ENCODE measurements at places on chromosomes 2 and 18.

GRCh38 chr2:176536439-176537133 is 267.3 kb downstream of the MTX2 start:
- no peak for DNase-seq

DNA sequence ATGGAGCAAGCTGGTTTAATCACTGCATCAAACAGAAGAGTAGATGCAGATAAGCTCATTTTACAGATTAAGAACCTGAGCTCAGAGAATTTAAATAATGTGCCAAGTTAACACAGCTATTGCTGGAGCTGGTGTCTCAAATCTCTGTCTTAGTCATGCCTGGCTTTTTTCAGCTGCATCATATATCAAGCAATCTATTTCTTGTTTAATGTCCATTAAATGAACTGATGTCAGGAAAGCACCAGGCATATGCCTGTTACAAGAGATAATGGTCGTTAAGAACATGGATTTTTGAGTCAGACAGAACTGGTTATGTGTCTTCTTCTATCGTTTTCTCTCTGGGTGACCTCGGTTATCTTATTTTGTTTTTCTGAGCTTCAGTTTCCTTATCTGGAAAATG is 59.8 kb upstream of the AQP4 start:
- no peak for DNase-seq

DNA sequence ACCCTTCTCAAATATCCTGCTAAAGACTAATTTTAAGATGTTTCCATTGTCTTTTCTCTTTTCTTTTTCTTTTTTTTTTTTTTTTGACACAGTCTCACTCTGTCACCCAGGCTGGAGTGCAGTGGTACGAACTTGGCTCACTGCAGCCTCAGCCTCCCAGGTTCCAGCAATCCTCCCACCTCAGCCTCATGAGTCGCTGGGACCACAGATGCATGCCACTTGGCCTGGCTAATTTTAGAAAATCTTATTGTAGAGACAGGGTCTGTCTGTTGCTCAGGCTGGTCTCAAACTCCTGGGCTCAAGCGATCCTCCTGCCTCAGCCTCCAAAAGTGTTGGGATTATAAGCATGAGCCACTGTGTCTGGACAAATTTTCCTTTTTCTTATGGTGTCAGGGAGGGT is 167.5 kb downstream of the MCFD2 start:
- no peak for DNase-seq

DNA sequence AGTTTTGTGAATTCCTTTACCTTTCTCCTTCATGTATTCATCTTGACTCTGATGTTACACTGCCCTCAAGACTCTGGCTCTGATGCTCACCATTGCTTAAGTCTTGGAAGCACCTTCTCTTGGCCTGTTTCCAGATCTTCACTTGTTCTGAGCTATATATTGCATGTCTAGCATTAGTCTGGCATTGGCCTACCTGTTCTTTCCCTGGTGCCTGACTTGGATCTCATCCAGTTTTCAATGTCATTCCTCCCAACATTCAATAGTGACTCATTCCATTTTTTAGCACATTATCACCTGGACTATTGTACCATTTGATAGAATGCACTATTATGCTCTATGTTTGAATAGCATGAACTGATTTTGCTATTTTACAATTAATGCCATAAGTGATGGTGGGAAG is 127.3 kb upstream of the NYAP2 start:
- no peak for DNase-seq

DNA sequence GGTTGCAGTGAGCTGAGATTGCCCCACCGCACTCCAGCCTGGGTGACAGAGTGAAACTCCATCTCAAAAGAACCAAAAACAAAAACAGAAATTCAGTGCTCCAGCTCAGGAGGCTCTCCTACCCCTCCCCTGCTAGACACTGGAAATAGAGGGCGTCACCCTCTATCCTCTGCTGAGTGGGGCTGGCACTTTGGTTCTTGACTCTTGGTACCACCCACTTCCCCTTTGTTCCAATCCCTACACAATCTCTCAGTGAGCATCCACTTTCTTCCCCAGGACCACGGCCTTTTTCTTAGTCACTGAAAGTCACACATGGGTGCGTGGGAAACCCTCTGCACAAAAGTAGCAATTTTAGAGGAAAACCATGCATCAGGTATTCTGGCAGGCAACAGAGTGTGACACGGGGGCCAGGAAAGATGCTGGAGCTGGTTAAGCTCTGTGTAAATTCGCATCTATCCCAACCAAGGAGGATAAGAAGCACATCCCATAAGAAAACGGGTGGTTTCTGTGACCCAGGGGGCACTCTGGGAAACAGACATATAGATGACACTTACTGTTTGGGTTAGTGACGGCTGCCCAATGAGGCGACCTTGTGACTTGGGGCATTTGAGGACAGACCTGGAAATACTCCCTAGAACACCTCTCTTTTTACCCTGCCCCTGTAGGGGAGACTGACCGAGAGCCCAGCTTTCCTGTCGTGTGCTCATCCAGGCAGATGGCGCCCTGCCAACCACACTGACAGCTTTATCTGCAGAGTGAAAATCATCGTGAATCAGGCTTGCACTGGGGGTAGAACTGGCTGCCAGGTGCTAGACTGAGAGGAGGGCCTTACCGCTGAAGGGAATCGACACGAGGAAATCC is 7.7 kb downstream of the HJURP start:
- no peak for DNase-seq

DNA sequence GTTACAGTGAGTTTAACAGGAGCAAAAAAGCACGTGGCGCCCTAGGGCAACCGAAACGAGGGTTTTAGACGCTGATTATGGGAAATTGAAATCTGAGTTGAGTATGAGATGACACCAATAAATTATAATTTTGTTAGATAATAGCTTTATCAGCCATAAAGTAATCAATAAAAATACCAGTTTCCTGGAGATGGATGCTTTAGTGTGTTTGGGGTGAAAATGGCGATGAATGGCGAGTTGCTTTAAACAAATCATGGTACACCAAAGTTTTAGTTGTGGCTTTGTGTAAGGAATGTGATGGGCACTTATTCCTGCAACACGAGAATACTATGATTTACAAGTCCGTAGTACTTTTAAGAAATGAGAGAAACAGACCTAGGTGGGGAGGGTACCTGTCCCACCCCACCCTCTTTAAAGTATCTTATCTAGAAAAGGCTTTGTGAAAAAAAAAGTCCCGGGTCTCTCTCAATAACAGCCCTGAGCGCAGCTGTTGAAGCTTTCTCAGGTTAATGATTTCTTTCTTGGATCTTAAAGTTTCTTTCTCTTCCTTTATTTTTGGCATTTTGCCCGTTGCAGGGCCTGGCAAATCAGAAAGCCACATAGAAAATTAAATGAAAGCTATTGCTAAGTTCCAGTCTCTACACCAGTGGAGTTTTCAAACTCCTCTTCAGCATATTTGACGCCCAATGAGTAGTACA is 1.5 kb upstream of the RRM2 start:
- no peak for DNase-seq

DNA sequence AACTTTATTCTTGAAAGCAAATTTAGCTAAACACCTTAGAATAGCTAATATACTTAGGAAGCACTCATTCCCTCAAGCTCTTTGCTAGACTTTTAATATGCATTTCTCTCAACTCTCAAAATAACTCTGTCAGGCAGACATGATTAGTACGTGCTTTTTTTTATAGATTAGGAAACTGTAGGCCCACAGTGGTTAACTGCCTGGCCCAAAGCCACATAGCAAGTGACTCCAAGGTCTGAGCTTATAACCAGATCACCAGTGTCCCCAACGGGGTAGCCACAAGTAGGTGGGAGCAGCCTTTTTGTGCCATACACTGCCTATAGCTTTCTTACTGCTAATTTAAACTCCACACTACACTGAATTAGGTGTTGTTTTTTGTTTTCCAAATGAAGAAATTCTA is 576.8 kb downstream of the METTL4 start:
- DNase-seq, result no peak

- DNase-seq, result no peak
Observed at GRCh38 chr18:10064267-10064666, 150.5 kb downstream of the VAPA start.

- DNase-seq, result no peak
Observed at GRCh38 chr2:3207091-3207491, 170.5 kb downstream of the EIPR1 start.

- no peak for DNase-seq
Observed at GRCh38 chr2:226693521-226693920, 106.1 kb downstream of the IRS1 start.

DNA sequence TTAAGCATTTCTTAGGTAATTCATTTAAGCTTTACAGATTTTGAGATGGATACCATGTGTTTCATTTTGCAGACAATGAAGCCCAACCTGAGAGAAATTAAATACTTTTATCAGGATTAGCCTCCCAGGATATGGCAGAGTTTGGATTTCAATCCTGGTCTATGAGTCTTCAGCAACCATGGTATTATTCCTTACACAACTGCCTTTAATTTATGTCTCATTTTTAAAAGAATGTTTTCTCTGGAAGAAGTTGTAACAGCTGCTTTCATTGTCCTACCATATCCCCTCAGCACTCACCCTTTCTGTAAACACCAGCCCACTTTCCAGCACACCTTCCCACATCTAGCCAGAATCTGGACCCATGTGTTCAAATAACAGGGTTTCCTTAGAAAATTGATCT is 863.7 kb upstream of the VRK2 start:
- DNase-seq, result no peak

GRCh38 chr2:8380026-8380425 is 301.8 kb upstream of the ID2 start:
- no peak for DNase-seq

DNA sequence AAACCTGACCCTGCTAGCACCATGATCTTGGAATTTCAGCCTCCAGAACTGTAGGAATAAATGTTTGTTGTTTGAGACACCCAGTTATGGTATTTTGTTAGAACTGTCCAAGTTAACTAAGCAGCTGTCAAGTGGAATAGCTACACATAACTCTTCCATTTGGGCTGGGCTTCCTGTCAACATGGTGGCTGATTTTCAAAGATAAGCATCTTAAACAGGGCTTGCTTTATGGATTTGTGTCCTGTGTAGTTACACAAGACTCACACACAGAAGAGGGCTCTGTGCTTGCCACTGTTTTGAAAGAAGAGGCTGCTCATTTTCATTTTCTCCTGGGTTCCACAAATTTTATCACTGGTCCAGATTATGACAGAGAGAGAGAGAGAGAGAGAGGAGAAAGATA is 35.7 kb downstream of the GCG start:
- no peak for DNase-seq

- no peak for DNase-seq
Observed at GRCh38 chr2:177353187-177353478, 39.4 kb upstream of the AGPS start.

GRCh38 chr2:219279916-219280516 is 850 bp downstream of the DNAJB2 start:
- DNase-seq, result no peak

- no peak for DNase-seq
Observed at GRCh38 chr2:211390536-211391188, 834.3 kb downstream of the CPS1 start.

DNA sequence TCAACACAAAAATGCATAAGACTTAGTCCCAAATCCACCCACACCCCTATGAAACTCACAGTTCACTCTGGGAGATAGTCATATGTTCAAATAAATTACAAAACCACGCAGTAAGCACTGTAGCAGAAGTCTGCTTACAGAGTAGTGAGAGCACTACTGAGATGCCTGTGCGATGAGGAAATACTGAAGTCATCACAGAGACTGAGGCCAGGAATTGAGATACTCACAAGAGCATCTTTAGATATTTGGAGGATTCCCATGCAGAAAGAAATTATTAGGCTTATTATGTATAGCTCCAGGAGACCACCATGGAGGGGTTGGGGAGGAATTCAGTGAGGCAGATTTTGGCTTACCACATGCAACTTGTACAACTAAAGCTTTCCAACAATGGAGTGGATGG is 82.3 kb downstream of the ANTXR1 start:
- no peak for DNase-seq

GRCh38 chr2:110993557-110994231 is 127.0 kb upstream of the BCL2L11 start:
- no peak for DNase-seq

DNA sequence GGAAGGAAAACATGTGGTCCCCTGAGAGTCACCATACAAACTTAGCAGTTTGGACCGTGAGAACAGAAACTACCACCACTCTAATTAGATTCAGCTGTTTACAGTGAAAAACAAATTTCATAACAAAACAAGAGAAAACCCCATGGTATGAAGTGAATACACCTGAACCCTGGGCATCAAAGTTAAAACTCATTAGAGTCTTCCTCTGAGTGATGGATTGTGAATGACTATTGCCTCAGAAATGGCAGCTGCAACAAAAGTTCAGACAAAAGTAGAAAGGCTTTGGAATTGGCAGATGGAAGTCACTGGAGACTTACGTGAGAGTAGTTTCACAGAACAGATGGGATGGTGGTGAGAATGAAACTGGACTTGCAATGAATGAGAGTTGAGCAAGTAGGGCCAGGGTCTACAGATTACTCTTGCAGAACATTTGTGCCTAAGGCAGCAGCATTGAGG is 98.0 kb downstream of the AAK1 start:
- DNase-seq, result no peak

GRCh38 chr18:21799721-21800120 is 59.1 kb downstream of the MIB1 start:
- no peak for DNase-seq

DNA sequence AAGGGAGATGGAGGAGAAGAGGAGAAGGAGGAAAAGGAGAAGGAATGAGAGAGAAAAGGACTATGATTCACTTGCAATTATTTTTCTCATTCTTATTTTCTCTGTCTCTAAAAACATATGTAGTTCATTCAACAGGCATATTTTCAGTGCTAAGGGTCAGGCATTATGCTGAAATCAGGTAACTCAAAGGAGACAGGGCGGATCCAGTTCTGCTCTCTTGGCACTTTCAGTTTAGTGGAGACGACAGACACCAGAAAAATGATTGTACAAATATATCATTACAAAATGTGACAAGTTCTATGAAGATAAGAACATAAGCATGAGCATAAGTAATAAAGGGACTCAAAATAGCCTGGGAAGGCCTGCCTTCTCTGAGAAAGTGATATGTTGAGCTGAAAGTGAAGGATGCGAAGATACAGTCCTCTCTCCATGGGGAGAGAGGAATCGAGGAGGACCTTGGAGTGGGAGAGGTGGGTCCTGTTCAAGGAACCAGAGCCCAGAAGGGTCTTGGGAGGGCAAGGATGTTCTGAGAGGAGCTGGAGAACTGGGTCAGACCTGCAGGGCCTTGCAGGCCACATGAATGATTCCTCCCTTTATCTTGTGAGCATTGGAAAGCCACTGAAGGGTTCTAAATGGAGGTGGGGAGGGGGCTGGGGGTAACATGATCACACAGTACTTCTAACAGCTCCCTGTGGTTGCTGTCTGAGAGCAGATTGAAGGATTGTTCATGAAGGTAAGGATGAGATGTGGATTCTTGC is 58.6 kb upstream of the TMEM17 start:
- DNase-seq, result no peak

GRCh38 chr2:85111819-85112281 is 21.3 kb upstream of the TCF7L1 start:
- no peak for DNase-seq

- DNase-seq, result no peak
Observed at GRCh38 chr2:102112692-102113665, 29.6 kb upstream of the IL1R1 start.

GRCh38 chr2:220654322-220654721 is 917.8 kb downstream of the EPHA4 start:
- no peak for DNase-seq

GRCh38 chr2:181380581-181380980 is 76.6 kb upstream of the ITGA4 start:
- DNase-seq, result no peak

- no peak for DNase-seq
Observed at GRCh38 chr2:138787053-138787666, 7.0 kb upstream of the NXPH2 start.

Measured in stimulated activated CD8-positive, alpha-beta memory T cell treated with anti-CD3 and anti-CD28 coated beads, Interleukin-15, amount 100 ng/mL, for 48 hours (primary cell).